NCI-H1105 (cell line): ENCODE measurements at places on chromosomes 12 and 14.

DNA sequence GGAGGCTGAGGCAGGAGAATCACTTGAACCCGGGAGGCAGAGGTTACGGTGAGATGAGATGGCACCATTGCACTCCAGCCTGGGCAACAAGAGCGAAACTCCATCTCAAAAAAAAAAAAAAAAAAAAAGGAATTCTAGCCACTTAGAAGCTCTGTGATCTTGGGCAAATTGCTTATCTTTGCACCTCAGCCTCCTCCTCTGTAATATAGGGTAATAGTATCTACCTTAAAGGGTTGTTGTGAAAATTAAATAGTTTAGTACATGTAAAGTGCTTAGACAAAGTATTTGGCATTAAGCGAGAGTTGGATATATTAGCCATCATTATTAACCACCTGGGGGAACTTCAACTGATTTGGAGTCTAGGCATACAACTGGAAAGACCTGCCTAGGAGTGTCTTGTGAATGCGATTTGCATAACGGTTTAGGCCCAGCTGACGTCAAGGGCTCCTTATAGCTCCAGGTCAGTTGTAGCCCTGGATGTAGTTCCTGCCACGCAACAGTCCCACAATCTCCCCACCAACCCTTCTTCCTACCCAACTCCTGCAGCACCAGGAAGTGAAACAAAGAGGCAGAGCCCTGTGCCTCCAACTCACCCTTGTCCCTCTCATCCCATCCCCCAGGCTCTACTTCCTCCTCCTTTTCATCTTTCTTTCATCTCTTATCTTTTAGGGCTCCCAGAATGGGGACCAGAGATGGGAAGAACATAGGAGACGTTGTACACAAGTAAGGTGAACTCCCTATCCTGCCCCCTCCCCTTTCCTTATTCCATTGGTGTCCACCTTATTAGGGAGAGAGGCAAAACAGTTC, 2.1 kb upstream of the IL23A start:
- no peak for DNase-seq

DNA sequence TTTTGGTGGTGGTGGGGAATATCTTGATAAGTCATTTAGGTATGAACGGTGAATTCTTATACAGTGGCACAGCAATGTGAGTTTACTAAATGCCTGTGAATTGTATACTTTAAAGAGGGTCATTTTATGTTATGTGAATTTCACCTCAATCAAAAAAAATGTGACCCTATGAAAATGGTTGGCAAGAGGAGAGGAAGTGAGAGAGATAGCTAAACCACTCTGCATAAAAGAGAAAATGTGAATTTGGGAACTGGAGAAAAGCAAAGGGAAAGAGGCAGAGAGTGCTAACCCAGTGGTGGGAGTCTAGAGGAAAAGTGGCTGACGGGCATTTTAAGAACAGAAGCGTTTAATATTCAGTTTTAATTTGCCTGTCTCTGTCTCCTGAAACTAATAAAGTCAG, 93.8 kb downstream of the SLC38A6 start:
- DNase-seq = no peak

DNA sequence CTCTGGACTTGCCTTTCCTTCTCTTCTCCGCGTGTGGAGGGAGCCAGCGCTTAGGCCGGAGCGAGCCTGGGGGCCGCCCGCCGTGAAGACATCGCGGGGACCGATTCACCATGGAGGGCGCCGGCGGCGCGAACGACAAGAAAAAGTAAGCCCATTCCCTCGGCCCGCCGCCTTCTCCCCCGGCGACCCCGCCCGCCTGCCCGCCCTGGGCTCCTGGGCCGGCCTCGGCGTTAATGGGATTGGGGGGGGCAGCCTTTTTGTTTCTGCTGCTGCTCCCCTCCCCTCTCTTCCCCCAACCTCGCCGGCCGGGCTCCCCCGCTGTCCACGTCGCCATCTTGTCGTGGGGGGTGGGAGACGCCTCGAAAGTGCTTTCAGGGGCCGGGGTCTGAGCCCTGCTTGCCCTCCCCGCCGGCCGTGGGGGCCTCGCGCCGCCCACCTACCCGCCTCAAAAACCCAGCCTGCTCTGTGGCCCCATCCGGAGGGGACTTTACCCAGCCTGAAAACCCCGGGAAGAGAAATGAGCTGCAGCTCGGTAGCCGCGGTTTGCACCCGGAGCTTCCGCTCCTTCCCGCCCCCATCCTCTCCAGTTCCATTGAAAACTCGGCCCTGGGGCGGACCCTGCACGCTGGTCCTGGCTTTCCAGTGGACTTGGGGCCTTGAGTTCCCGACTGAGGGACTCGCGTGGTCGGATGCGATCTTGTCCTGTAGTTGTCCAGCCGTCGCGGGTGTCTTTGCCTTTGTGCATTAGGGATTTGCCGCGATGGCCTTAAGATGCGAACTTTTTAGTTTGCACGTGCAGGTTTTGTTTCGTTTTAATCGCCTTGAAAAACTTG, 598 bp downstream of the HIF1A start:
- DNase-seq = peak; percentile 51

DNA sequence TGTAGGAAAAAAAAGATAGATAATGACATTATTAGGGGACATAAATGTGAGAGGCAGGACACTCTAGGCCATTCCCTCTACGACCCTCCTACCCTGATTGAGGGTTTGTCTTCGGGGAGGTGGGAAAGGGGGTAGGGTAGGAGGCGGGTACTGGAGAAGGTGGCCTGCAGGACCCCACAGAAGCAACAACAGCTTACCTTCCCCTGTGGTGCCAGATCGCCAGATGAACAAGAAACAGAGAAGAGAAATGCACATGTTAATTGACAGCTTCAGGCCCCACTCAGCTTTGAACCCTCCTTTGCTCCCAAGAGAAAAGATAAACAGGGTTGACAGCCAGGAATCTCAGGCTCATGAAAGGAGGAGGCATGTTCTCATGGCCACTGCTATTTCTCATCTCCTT, 4.8 kb downstream of the PHB2 start:
- no peak for DNase-seq

- peak; percentile 7 for DNase-seq
Observed at GRCh38 chr12:62466018-62466593, 520 bp upstream of the MON2 start.

- DNase-seq = no peak
Observed at GRCh38 chr12:30976206-30976605, 49.7 kb downstream of the TSPAN11 start.

GRCh38 chr12:121060149-121061001, 21.3 kb upstream of the OASL start:
- no peak for DNase-seq

- no peak for DNase-seq
Observed at GRCh38 chr14:84453307-84453950, 1076.5 kb upstream of the FLRT2 start.

GRCh38 chr12:59580050-59580449, 15.8 kb upstream of the SLC16A7 start:
- no peak for DNase-seq

DNA sequence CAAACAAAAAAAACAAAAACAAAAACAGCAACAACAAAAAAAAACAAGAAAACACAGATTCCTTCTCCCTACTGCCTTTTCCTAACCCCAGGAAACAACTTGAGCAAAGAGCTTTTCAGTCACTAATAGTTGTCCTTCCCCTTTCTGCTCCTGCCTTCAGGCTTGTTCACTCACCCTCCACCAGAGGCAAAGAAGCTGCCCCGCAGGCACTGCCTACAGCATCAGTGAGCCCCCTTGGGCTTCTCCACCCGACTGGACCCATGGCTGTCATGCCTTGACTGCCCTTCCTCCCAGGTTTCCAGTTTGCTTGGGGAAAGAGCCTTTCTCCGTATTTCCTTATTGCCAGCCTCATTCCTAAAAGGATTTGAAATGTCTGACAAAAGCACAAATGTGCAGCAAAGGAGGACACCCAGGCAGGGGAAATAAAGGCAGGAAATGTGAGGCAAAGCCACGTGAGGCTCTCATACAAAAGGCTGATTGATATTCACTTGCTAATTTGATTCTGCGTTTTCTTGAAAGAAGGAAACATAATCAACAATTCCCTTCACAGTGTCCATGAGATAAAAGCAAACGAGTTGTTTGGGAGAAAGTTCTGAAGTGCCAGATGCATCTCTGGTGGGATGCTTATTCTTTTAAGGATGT, 85.7 kb downstream of the GPATCH2L start:
- DNase-seq = no peak

GRCh38 chr12:64825143-64826021, 935 bp downstream of the TBC1D30 start:
- DNase-seq = peak; percentile 80

DNA sequence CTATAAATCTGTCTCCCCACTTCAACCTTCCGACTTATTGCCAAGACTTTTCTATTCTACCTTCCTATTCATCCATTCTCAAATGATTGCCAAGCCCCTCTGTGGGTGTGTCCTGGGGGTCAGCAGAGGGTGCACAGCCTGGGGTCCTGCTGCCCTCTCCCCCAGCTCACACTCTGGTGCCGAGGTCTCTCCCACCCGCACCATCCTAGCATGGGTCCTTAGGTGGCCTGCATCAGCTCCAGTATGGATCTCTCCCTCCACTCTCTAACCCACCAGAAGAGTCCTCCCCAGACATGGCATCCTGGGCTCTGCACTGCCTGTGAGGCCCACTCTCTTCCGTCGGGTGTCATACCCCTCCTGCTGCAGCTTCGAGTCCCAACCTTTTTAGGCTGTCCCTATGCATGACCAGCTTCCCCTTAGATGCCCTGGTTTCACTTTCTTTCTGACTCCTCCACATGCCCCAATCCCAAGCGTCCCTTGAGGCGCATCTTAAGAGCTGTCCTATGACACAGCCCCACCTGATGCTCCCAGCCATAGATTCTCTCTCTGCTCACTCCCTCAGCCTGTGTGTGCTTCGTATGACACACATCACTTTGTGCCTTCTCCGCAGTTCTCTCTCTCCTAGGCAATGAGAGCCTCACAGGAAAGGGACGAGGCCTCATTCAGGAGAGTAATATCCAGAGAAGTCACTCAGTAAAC, 43.9 kb downstream of the GIT2 start:
- DNase-seq = no peak

DNA sequence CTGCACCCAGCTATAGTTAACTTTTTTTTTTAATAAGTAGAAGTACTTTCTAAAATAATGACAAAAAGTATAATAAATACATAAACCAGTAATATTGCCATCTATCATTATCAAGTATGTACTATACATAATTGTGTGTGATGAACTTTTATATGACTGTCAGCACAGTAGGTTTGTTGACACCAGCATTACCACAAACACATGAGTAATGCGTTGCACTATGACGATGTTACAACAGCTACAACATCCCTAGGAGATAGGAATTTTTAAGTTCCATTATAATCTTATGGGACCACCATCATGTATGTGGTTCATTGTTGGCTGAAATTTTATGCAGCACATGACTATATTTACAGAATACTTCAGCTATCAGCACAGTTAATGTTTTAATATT, 62.9 kb upstream of the VSX2 start:
- no peak for DNase-seq

DNA sequence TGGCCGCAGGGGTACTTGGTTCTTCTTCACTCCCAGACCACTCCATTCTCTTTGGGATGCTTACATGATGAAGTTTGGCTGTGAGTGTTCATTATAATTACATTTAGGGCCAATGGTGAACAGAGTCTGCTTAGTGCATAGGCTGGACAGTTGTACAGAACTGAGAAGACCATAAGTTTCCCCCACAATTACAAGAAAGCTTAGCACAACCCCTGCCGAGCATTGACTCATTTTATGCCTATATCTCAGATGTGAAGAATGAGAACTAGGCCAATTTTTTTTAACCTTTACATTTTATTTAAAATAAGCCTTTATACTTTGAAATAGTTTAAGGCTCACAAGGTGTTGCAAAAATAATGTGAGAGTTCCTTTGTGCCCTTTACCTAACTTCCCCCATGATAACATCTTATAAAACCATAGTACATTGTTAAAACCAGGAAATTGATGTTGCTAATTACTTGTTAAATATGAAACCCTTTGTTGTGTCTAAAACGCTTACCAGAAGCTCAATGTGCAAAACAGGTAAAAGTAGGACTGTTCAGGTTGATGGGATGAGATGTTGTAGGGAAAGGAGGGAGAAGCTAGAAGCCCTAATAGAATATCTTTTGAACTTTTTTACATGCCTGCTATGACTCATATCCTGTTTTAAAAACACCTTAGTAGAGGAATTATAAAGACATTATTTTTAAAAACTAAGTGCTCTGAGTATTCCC, 47.2 kb downstream of the ALDH1L2 start:
- no peak for DNase-seq

DNA sequence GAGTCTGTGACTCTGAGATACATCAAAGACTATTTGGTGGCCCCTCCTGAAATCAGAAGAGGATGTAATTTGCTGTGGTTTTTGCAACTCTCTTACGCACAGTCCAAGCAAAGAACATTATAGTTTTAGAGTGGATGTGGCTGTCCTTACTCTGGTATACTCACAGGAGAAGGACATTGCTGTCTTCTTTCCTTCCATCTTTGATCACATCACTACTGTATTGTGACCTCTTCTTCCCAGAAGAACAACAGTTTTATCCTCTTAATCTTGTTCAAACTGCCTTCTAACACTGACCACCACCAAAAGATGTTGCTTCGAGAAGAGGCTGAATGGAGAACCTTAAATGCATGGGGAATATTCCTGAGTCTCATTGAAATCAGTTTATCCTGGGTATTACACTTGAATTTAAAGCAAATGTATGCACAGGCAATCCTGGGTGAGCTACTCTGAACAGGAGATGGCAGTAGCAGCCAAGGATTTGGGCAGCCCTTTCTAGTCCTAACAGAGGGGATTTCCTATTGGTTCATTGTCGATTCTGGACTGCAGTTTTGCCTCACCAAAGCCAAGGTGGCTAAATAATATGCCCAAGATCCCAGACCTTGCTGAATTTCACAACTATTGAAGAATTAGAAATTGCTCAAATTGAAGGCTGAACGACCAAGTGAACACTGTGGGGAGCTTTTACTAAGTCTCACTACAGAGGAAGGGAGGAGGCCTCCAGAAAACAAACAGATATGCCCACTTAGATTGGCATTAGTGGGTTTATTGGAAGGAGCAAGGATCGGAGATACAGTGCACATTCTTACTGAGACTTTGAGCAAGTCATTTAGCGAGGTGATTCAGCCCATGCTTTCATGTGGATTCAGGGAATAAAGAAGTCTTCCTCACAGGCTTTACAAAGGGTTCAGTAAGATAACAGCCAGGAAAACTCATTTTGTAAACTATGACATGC, 282.8 kb downstream of the PAWR start:
- DNase-seq = peak; percentile 30

GRCh38 chr12:95102916-95103671, 29.7 kb upstream of the NR2C1 start:
- DNase-seq = peak; percentile 68

GRCh38 chr12:39990122-39991101, 115.5 kb downstream of the SLC2A13 start:
- DNase-seq = peak; percentile 21
